ENCODE measurements at places on chromosomes 16 and 17.

- DNase-seq = no peak
These were observed 11.4 kb downstream of the DYNC1LI2 start for GRCh38 chr16:66740010-66740409.

DNA sequence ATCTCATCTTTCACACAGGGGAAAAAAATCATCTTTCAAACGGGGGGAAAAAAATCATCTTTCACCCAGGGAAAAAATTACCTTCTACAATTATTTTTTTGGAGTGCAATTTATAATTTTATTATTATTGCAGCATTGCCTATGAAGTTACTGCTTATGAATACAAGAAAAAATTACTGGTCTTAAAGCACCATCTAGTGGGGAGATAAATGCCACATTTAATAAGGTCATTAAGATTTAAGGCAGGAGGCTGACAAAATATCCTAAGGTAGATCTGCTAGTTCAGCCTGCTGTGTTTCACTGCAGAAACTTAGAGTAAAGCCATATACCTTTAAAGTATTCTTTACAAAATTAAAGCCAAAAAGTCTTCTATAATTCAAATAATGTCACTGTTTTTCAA lies 13.7 kb downstream of the SHCBP1 start:
- peak; percentile 61 for DNase-seq

DNA sequence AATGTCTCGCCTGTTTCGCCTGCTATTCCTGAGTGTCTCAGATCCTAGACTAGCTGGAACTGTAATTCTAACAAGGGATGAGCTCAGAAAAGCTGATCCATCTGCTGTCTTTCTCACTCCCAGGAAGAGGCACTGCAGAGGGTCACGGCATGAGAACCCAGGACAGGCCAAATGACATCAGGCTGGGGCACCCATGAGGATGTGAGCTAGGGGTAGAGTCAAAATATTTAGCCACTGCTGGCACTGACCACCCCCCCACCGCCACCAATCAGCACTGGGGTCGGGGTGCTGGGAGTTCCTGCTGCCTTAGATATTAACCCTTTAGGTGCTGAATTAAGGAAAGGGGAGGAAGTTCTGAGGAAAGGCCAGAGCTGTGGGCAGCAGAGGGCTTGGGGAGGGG lies 112.4 kb downstream of the IRX3 start:
- no peak for DNase-seq

- no peak for DNase-seq
These were observed 86.4 kb upstream of the MYOCD start for GRCh38 chr17:12579288-12579687.

DNA sequence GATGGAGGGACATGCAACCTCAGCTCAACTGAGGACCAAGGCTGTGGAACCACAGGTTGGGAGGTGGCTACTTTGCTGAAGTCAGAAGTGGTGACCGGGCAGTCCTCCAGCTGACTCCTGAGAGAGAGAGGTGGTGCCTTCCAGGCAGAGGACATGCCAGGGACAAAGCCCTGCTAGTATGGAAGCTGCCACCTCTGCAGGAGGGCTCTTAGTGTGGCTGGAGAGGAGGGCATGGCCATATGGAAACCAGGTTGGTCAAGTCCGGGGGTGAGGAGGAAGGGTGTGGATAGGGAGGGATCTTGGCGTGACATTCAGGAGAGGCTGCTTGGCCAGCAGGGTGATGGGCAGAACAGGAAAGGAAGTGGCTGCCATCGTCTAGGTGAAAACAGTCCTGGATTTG lies 5.7 kb downstream of the C16orf86 start:
- no peak for DNase-seq

Measured in CD4-positive, alpha-beta T cell treated with Interferon alpha-2 for 1 hour (primary cell).